MM.1S (cell line): ENCODE measurements at places on chromosomes 2 and 18.

DNA sequence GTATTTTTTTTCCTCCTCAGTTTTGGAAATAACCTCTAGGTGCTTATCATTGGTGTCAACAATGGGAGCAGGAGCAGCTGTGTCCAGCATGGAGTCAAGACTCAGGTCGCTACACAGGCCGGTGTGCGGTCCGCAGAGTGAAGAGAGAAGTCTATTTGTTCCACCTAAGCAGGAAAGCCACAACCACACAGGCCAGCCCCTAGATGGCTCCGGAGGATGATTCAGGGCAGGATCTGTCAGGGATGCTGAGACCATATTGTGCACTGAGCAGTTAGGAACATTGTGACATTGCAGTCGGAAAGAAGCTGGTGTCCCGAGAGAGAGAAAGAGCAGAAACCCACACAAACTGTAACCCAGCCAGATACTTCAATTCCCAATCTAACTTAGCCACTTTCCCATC is 136.9 kb downstream of the GAREM1 start:
- no peak for DNase-seq

DNA sequence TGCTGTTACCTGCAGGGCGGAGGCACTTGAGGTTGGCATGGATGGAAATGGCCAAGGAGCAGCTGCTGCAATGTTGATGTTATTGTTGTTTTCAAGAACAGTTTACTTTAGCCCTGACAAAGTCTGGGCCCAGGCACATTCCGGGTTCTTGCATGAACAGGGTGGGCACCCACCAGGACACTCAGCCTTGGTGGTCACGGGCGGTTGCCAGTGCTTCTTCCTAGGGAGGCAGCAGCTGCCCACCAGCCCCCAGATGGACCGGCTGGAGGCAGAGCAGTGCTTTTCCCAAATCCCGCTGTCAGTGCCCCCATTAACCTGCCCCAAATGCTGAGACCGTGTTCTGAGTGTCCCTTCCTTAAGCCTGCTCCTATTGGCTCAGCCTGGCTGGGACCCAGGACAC is 38.5 kb upstream of the B3GNT7 start:
- DNase-seq, result no peak

- DNase-seq, result no peak
These were observed 478.8 kb downstream of the PLCL1 start for GRCh38 chr2:198283146-198283545.

GRCh38 chr2:3574155-3574554 is 905 bp upstream of the RPS7 start:
- DNase-seq, result no peak

DNA sequence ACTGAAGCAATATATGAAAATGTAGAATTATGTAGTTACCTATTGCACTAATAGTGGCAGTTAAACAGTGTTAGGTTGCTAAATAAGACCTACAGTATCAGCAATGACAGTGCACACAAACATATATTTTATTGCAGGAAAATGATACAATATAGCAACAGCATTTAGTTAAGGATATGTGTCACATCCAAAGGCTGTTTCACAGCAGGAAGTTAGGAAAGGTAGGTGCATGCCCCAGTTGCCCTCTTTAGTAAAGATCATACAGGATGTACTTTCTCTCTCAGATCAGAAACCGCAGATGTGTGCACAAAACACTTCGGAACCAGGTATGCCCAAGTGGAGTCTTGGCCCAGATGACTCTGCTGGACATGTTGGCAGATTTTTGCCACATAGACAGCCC is 444.1 kb downstream of the XIRP2 start:
- no peak for DNase-seq

DNA sequence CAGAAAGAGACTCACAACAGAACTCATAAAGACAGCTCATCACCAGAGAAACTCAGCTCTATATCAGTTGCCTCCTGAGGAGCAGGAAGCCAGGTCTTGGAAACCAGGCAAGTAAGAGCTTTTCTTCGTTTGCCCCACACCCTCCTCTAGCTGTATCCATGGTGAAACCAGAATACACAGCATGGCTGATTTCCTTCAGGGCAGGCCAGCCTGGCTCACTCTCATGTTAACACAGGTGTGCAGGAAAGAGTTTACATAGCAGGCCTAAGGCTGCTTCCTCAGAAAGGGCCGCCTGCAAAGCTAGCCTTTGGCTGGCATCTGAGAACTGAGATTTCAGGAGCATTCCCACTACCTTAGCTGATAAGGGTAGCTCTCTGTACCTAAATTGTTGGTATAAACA is 65.7 kb downstream of the KLHL14 start:
- DNase-seq, result no peak

GRCh38 chr2:102251042-102251848 is 60.1 kb upstream of the IL1RL1 start:
- peak; percentile 35 for DNase-seq

GRCh38 chr2:16094811-16095210 is 154.5 kb downstream of the MYCN start:
- DNase-seq, result no peak

DNA sequence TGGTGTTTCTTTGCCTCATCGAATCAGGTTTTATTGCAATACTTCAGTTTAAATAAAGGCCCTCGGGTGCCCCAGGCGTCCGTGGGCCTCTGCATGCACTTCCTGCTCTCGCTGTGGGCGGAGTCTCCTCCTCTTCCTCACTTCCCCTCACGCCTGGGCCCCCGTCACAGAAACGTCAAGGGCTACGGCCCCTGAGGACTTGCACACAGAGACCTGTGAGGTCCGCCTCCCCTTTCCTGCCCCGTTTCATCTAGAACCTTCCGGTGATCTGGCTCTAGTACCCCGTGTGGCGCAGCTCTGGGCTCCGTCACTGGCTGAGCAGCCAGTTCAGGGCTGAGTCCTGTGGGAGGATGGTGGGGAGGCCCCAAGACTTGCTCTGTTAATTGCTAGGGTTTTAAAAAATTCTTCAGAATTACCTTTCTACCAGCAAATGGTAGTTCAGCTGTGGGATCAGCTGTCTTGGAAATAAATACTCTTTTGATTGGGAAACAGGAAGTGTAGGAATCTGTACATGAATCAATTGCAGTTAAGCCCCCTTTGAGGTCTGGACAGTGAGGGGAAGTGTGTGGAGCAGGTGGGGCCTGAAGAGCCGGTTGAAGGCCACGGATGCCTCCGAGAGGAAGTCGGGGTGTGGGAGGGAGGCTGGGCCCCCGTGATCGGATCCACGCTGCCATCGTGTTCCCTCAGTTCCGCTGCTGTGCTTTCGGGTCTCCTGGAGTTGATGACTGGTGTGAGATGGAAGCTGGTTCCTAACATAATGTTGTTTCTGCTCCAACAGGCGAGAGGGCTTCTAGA is 10.2 kb downstream of the NFATC1 start:
- no peak for DNase-seq

DNA sequence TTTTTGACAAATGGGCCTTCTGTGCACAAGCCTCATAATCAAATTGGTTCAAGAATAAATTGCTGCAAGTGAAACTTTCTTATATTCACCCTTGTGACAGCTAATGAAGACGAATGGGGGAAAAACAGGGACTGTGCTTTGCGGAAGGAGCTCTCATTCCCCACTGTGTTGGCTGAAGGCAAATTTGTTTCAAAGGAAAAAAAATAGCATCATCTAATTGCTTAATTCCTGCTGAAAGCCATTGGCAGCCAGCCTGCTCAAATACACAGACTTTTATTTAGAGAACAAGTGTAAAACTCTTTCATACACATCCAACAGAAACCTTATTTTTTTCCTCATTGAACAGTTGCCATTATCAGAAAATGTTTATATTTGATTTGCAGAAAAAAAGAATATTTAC is 172.3 kb downstream of the ARL6IP6 start:
- DNase-seq, result no peak

- DNase-seq, result no peak
These were observed 9.0 kb upstream of the NPPC start for GRCh38 chr2:231935207-231935524.

DNA sequence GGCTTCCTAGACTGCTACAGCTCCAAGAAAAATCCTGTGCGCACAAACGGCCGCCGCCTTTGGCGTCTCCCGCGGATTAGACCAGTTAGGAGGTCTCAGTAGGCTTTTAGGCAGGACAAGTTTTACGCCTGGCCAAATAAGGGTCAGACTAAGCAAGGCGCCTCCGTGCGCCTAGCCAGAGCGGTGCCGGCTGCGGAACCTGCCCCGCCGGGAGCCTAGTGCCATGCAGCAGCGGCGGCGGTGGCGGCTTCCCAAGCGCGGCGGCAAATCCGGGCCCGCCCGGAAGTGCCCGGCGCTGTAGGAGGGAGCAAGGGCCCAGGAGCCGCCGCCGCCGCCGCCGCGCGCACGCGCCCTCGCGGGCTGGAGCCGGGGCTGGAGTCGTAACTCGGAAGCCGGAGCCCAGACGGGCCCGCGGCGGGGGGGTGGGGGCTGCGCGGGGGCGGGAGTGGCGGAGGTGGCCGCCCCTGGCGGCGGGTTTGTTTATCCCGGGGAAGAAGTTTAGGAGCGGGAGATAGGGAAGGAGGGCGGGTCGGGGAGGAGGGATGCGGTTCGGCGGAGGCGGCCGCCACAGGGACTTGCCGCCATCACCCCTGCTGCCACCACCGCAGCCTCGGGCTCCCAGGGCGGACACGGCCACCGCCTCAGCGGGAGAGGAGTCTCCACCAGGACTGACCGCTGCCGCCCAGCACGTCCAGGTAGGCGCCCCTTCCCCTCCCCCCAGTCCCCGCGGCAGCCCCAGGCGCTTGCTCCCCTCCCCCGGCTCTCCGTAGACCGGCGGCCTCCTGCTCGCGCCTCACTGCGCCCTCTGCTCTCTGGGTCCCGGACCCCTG is at the start of gene SPOPL:
TSS of gene SPOPL (plus strand) at position 346 of the 830 bp plus-strand sequence. CDS start 48,447 bp downstream, outside the sequence.
- peak; percentile 89 for DNase-seq

DNA sequence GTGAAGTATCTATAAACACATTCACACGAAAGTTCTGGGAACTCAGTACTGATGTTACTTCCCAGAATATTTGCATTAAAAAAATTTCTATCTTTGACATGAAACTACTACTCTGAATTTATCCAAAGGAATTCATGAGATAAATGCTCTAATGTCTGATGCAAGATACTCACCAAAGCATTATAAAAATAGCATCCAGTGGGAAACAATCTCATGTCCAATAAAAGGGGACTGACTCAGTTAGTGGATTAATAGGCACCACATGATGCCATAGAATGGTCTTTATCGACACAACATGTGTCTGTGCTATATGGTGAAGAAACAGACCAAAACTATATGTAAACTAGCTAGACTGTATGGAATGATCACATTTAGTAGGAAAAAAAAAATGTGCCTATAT is 33.9 kb downstream of the LAMA3 start:
- no peak for DNase-seq

DNA sequence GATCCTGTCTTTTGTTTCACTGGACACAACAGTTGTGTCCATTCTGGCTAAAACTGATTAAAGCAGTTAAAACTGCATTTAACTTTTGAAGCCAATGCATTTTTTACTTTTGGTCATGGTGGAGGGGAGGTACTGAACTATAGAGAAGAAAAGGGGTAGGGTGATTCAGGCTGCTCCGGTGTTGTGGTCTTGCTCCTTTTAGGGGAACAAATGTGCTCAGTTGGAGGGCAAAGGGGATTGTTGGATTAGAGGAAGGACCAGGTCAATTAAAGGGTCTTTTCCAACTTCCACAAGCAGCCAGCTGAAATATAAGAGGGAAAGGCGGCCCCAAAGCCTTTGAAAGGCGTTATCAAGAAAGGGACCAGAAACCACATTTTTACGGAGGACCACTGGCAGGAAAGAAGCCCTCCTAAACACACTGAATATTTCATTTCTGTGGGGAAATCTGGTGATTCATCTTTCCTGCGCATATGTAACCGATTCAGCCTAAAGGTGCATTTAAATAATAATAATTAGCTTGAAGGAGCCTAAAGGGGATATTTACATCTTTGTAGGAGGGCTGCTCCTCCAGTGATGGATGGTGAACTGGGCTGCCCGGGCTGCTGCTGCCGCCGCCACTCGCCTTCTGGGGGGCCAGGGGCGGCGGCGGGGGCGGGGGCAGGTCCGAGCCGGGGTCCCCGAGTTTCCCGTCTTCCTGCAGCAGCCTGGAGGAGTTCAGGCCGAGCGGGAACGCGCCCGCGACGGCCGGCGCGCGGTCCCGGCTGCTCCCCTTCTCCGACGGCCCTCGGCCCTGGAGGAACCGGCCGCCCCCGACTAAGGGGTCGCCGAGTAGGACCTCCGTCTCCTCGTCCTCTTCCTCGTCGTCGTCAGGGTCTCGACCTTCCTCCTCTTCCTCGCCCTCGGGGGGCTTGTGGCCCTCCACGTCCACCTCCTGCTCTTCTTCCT is 5.2 kb downstream of the SKOR2 start:
- no peak for DNase-seq

DNA sequence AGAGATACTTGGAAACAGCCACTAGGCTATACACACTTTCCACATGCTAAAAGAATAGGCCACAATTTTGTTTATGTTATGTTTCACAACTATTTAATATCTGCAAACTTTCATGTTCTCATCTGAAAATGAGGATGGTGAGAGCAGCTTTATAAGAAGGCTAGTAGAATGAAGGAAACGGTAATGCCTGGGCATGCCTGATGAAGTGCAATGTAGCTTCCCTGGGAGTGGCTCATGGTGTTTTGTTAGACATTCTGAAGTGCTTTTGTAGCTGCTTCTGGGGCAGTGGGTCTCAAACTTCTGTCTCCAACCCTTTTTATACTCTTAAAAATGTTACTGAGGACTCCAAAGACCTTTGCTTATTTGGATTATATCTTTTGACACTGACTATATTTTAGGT is 193.3 kb upstream of the VWC2L start:
- DNase-seq, result no peak

DNA sequence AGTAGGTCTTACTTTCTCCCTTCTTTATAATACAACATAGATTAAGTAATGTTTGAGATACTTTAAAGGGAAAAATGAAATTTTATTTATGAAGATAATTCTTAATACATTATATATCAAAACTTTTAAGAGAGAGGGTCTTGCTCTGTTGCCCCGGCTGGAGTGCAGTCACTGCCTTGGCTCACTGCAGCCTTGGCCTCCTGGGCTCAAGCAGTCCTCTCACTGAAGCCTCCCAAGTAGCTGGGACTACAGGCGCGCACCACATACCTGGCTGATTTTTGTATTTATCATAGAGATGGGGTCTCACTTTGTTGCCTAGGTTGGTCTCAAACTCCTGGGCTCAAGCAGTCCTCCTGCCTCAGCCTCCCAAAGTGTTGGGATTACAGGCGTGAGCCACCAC is 94.8 kb downstream of the COX7A2L start:
- DNase-seq, result no peak

DNA sequence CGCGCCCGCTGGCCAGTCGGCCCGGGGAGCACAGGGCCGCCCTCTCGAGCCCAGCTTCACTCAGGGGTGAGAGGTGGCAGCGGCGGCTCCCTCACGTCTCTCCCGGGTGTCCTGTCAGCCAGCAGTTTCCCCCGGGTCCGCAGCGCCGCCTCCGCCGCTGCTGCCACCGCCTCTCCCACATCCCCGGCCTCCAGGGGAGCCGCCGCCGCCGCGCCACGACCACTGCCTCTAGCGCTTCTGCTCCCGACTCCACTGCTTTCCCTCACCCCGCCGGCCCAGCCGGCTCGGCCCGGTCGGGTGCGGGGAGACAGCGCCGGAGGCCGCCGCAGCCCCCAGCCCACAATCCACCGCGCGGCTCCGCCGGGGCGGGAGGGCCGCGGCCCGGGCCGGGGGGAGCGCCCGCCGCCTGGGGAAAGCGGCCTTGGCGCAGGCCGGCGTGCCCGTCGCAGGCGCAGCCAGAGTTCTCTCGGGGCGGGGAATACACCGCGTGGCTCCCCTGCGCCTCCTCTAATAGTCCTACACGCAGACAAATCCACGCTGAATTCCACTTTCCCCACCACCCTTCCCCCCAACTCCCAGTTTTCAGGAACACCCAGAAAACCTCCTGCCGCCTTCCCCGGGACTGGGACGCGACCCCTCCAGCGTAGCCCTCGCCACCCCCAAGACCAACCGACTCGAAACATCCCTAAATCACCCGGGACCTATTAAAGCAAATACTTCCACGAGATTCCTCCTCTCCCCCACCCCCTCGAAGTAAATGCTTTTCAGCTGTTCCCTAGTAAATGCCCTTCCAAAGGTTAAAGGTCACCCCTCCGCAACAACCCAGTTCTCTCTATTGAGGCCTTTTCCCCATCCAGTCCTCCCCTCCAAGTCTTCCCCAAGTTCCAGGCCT is at the start of gene VPS54:
TSS of gene VPS54 (minus strand) at position 346 of the 892 bp plus-strand sequence. CDS start 35,429 bp downstream, outside the sequence.
- peak; percentile 55 for DNase-seq
